ENCODE measurements at places on chromosomes 2 and 18.

- DNase-seq: no peak
Observed at GRCh38 chr18:59015531-59016152, 124.0 kb upstream of the SEC11C start.

- no peak for DNase-seq
Observed at GRCh38 chr2:25532521-25532920, 140.9 kb downstream of the DTNB start.

- DNase-seq: peak; percentile 20
Observed at GRCh38 chr2:170770606-170771420, 635 bp downstream of the ERICH2 start.

DNA sequence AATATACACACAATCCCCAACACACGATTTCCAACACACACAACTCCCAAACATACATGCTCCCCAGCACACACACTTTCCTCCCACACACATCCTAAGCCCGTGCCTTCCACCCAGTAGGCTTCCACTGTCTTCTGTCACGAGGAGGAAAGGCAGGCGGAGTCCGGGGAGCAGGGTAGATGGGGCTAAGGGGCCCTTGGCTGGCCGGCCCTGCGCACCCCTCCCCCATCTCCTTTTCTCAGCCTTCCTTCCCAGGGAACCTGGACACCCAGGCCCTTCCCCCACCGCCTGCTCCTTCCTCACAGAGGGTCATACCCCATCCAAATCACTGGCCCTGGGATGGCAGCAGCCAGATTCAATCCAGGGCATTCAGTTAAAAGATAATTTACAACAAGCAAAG is 3.4 kb upstream of the PDCD1 start:
- DNase-seq: no peak

DNA sequence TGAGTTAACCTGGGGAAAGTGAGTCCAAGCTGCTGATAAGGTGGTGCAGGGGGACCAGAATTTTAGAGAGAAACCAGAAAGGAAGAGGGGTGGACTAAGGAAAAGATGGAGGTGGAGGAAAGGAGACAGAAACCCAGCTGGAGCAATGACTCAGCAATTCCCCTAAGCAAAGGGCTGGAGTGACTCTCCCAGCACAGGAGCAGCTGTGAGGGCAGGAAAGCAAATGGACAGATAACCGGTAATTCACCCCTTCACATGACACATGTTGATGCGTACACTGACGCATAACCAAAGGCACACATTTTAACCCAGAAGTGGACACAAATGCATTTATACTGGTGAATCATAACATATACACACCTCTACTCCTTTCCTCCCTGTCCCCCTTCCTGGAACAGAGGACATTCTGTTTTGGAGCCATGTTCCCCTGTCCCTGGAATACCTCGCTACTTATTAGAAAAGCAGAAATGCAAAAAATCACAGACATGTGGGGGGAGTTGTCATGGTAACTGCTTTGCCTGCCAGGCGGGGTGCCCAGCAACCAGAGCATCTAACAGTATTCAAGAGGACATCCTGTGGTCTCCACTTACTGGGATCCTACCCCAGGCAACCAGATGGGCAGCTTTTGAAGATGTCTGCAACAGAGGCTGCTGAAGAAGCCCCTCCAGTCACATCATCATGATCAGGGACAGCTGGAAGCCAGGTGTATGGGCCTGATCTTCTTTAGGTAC is 4.7 kb downstream of the CDK5R2 start:
- peak; percentile 89 for DNase-seq

- DNase-seq: no peak
Observed at GRCh38 chr2:27690052-27690451, 26.4 kb downstream of the SLC4A1AP start.

- no peak for DNase-seq
Observed at GRCh38 chr2:227163485-227163997, 464 bp downstream of the COL4A4 start.

DNA sequence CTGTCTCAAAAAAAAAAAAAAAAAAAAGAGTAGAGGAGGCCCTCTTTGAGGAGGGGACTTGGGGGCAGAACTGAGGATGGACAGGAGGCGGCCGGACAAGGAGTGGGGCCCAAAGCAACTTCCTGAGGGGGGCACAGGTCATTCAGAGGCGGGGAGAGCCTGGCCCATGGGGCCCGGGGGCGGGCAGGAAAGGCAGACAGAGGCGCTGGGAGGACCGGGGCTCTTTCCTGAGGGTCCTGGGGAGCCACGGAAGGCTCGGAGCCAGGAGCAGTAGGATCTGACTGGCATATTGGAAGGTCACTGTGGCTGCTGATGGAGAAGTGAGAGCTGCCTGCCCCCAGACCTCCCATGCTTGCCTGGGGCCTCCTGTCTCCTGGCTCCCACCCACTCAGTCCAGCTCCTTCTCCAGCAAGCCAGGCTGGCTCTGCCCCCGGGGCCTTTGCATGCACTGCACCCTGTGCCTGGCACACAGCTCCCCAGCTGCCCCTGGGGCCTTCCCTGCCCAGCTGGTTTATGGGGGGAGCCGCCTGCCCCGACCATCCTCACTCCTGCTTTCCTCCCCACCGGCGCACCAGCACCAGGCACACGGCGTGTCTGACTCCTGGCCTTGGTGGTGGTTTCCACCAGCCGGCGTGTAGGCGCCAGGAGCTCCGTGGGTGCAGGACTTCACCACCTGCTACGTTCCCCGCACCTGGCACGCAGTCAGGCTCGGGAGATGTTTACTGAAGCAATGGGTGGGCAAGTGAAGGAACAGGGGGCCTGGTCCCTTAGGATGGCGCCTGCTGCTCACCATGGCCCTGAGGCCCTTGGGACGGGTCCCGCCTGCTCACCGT is 5.6 kb downstream of the ESPNL start:
- DNase-seq: no peak

DNA sequence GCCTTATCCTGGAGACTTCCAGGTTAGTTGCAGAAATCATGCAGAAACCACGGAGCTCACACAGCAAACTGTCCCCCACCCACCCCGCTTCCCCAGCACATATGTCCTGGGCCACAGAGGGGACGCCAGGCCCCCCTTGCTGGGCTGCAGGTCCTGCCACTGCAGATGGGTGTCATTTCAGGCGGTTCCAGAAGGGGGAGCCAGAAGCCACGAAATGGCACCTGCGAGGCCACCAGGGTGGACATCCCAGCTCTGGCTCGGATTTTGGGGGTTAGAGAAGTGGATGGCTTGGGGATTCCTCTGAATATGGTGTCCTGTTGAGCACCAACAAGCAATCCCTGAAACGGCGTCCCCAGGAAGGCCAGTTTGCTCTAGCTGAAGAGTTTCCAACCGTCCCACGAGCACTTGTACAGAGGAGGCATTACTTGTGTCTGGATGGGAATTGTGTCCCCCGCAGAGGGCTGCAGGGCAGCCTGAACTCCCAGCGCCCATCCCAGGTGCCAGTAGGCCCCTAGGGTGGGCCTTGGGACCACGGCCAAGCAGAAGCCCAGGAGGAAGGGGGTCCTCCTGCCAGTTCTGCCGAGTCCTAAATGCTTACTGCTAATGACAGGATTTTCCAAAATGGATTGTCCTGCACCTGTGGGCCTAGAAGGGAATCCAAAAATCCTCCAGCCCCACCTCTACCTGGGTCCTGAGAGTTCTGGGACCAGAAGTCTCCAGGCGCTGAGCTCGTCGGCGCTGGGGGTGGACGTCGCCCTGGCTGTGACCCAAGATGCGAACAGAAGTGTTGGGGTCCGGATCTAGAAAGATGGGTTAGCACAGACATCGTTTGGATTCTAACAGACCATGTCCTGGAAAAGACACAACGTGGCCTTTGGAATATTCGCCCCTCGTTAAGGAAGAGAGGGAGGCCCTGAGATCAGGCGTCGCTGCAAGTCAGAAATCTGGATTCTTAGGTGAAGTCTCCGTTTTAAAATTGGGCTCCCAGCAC is 14.6 kb upstream of the NFATC1 start:
- DNase-seq: no peak

All from SHP77 treated with DMSO at 0.1 percent for 48 hours (cell line).